ENCODE measurements at places on chromosomes 1 and 21.

DNA sequence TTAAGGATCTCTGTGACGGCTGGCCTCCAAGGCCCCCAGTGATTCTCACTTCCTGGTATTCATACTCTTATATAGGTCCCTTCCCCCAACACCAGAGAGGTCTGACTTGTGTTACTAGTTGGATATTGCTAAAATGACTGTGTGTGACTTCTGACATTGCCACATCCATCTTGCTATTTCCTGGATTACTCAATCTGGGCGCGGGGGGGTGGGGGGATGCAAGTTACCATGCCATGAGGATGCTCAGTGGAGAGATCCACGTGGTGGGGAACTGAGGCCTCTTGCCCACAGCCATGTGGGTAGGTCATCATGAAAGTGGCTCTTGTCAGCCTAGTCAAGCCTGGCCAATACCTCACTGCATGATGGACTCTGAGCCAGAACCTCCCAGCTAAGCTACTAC lies 117.0 kb downstream of the UBE2U start:
- DNase-seq = no peak

- no peak for DNase-seq
Measured at GRCh38 chr21:39918558-39918957, 51.3 kb downstream of the PCP4 start.

DNA sequence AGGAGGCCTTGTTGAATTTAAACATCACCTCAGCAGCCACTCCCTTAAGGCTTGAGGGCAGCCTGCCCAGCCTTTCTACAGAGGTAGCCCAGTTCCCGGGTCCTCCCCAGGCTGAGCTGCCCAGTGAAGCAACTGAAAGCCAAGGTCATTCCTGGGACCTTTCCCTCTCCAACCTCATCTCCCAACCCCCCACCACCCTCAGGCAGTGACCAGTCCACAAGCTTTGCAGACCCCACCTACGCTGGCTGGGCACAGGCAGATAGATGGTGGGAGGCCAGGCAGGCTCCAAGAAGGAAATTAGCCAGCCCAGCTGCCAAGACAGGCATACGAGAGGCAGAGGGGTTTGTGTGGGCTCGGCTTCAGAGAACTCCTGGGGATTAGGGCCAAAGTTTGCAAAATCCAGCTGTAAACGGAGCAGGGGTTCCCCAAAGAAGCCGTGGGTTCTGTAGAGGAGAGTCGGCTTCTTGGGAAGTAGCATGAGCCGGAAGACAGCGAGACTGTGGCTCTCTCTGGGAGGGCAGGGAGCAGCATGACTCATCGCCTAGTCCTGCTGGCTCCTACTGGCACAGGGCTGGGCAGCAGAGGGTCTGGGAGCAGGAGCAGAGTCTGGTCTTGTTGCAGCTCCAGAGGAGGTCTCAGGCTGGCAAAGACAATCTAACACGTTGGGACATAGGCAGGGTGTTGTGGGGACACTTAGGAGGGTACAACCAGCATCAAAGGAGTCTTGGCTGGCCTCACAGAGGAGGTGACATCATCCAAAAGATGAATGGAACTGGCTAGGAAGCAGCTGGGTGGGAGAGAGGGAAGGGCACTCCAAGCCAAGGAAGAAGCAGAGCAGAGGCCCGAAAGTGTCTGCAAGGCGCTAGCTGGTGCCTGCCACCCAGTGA lies 2.8 kb upstream of the ZC3H12A start:
- no peak for DNase-seq

DNA sequence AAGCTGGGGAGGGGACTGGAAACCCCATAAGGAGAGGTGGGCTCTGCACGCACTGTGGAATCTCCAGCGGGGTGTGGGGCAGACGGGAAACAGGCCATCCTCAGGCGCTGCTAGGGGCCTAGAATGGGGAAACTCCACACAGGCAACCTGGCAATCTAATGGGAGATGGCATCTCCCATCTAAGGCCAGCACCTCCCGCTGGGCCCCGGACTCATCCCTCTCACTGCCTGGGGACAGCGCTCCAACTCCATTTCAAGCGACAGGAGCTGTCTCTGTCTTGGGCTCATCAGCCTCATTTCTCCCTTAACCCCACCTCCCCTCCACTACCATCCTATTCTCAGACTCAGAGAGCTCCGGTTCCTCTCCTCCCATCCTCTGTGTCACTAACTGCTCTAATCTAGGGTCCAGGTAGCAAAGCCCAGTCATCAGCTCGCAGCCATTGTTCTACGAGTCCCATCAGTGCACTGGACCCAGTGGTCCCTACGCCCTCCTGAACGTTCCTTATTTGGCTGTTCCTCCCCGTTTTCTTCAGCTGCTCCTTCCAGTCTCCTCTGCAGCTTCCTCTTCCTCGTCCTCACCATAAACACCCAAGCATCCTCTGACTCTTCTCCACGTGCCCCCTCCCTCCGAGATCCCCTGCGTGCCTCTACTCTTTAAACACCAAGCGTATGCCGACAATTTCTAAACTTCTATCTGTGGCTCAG lies 93.4 kb upstream of the CASZ1 start:
- DNase-seq = no peak

- no peak for DNase-seq
Measured at GRCh38 chr1:162391790-162392563, 10.4 kb downstream of the C1orf226 start.

- no peak for DNase-seq
Measured at GRCh38 chr1:213643360-213643759, 344.4 kb upstream of the PROX1 start.

- DNase-seq = no peak
Measured at GRCh38 chr1:78792756-78793155, 143.1 kb downstream of the IFI44 start.

DNA sequence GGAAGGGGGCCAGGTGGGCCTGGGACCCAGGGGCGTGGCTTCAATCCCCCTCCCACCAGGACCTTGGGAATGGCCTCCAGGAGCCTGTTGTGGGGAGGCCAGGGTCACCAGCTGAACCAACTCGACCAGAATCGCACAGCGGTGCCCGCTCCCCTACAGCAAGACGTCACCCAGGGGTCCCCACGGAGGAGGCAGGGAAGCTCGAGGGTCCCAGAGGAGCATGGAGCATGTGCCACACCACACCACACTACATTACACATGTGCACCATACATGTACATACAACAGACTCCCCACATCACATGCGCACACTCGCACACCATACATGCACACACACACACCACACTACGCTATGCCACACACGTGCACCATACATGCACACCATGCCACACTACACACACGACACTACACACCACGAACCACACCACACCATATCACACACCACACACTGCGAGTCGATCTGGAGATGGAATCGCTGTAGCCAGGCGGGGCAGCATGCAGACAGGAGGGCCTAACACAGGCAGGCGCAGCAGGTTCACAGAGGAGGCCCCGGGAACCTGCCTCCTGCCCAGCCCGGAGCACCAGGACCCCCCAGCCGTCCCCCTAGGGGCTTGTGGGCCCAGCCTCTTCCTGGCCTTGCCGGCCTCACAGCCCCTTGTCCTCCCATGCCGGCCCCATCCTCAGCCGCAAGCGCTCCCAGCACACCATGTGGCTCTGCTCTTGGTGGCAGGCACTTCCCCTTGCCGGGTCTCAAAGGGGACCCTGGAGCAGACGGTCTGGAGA lies 596 bp downstream of the ITGB2 start:
- DNase-seq = no peak

- peak; percentile 86 for DNase-seq
Measured at GRCh38 chr1:10430216-10431069, at the start of gene CENPS. TSS of gene CENPS (plus strand) at chr1:10430433. CDS start at chr1:10430518, 85 bp downstream.
